ENCODE measurements at places on chromosomes 1 and 21. TPM values are rescaled to one million over a fixed set of nuclear protein-coding genes. Genes with fewer than 3 reads are reported as not detected.

DNA sequence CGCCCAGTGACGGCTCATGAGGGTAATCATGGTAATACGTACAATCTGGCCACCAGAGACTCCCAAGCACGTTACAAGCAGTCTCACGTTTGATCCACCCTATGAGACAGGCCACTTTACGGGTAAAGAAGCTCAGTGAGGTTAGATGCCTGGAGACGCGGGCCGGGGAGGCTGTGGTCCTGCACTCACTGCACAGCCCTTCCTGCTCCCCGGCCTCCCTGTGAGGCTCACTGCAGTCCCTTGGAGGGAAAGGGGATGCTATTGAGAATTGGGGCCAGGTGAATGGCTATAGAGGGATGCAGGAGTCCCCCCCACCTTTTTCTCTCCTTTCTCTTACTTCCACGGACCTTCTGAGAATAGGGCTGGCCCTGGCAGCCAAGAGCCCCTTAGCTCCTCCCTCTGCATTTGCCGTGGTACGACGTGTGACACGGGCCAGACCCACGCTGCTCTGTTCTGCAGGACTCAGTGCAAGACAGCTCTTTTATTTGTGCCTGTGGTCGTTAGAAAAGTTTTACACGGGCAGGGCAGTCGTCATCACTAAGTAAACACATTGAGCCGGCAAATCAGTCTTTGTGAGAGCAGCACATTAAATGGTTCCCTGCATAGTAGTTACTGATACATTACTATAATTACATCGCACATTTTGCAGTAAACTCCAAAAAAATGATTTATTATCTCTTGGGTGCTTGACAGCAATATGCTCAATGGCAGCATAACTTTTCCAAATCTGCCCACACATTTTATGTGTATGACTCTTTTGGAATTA is 18.8 kb downstream of the KIF26B start:
- H3K36me3 ChIP-seq, result no peaks in the 10 kb centered on the region
- H3K4me3 ChIP-seq, result no peak overlapping the region
- no peak overlapping the region for H3K27ac ChIP-seq
- DNase-seq, result no peak
- H3K27me3 ChIP-seq, result no peaks in the 10 kb centered on the region

The NVL gene
- polyA plus RNA-seq, result 14.1 TPM

The IFNAR1 gene
- 35.9 TPM for polyA plus RNA-seq

DNA sequence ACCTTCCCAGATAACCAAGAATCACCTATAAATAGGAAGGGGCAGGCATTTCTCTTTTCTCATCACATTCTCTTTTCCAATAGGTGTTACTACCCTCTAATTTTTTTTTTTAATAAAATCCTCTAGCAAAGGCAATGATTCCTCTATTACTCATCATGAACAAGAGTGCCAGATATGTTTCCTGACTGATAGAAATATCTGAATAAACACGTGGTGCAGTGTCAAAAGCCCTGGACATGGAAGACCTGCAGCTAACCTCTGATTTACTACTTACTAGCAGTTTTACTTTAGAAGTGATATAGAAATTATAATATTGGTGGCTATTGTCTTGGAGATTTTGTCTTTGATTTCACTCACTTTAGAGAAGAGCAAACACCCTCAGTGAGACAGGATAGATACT is 194.6 kb upstream of the SAMSN1 start:
- no peak overlapping the region for H3K4me3 ChIP-seq
- H3K27me3 ChIP-seq, result no peaks in the 10 kb centered on the region
- no peak for DNase-seq
- no peaks in the 10 kb centered on the region for H3K36me3 ChIP-seq
- H3K4me1 ChIP-seq, result no peaks in the 10 kb centered on the region

The CDK11B gene
- 34.9 TPM for polyA plus RNA-seq

Data from heart left ventricle (tissue), 16 donors.